ENCODE measurements at places on chromosomes 7 and 10. TPM values are rescaled to one million over a fixed set of nuclear protein-coding genes. Genes with fewer than 3 reads are reported as not detected.

- DNase-seq, result no peak
These were observed 88.5 kb downstream of the VTI1A start for GRCh38 chr10:112535531-112535951.

DNA sequence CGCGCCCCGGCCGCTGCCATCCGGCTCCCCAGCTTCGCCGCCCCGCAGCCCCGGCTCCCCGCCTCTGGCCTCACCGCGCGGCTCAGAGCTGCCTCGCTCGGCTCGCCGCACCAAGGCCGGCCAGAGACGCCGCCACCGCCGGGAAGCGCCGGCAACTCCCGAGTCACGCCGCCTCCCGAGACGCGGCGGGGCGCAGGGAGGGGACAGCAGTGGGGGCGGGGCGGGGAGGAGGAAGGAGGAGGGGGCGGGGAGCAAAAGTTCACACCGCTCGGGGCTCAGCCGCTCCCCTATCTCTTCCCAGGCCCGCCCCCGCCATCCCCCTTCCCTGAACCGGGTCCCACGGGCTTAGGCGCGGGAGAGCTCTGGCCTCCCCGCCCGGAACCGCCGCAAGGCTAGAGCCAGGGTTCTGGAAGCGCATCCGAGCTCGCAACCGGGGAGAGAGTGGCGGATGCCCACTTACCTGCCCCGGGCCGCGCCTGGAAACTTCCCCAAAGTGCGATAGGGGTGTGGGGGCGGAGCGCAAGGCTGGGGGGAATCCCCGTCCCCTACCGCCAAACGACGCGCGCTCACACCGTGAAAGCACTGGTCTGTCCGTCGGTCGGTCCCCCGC lies 1.0 kb downstream of the CHST15 start:
- peak; percentile 79 for DNase-seq

The CAMK2B gene
- total RNA-seq, result 98.7 TPM

DNA sequence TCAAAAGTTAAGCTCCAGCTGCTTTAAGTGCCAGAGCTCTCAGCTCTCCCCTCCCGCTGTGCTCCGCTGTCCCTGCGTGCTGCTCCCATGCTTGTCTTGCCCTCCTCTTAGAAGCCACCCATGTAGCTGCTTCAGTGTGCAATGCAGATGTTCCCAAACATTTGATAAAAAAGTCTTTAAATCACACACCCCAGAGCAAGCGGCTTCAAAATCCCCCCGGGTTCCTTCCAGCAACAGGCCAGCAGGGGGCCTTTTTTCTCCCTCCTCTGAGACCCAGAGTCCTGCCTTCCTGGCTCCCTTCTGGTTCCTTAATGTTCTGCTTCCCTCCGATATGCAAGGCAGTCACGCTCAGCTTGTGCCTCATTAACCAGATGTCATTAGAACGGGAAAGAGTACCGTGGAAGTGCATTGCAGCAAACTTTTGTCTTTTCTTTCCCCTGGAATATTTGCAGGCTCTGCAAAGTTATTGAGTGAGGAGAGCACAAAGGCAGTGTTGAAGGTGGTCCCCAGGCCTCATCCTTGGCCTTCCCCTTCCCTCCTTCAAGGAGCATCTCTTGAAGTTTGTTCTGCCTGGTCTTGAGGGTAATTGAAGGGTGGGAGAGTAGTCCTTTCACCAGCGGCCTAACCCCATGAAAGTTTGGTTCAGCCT lies 25.5 kb downstream of the LDB3 start:
- peak; percentile 60 for DNase-seq

DNA sequence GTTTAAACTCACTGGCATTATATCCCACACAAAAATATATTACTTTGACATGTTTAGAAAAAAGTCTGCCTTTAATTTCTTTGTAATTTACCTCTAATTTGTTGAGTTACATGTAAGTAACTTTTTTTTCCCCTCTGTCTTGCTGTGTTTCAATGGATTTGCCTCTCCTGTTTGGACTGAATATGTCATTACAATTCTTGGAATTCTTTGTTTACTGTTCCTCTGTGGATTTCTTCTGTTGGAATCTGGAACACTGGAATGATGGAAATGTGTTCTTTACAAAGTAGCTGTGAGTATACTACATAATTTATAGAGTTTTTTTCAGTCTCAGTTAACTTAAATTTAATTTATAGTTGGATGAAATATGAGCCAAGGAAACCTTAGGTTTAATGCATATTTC lies 30.4 kb downstream of the SEPTIN7 start:
- no peak for DNase-seq

DNA sequence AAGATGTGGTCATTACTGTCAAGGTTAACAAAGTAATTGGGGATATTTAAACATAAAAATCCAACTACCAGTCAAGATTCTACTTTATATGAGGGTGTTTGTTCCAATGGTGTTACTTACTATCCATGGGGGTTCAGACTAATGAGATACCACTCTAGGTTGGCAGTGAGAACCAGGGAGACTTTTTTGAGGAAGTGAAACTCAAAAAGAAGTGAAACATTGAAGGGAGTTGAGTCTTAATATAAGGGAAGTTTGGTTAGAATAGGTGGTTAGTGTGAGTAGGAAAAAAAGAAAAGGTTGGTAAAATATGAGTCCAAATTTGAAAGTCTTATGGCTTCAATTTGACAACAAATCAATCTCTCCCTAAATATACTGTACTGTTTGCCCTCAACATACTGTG lies 123.6 kb upstream of the ANK3 start:
- DNase-seq, result no peak

DNA sequence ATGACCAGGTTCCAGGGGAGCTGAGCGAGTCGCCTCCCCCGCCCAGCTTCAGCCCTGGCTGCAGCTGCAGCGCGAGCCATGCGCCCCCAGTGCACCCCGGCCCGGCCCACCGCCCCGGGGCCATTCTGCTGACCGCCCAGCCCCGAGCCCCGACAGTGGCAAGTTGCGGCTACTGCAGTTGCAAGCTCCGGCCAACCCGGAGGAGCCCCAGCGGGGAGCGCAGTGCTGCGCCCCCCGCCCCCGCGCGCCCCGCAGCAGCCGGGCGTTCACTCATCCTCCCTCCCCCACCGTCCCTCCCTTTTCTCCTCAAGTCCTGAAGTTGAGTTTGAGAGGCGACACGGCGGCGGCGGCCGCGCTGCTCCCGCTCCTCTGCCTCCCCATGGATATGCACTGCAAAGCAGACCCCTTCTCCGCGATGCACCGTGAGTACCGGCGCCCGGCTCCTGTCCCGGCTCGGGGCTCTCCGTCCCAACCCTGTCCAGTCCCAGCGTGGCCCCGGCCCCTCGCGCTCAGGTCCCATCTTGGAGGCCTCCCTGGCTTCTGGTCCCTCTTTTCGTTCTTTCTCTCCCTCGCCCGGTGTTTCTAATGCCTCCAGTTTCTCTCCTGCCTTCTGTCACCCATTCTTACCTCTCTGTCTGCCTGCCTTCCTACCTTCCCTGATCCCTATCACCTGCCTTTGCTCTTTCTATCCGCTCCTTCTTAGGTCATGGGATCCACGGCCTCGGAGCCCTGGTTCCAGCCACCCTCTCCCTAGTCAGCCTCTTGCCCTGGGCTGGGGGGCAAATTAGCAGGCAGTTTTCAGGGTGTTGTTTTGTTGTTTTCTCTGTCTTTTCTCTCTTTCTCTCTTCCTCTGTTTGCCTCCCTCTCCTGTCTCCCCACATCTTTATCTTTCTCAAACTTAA lies 751 bp downstream of the PAX2 start:
- DNase-seq, result no peak

- no peak for DNase-seq
These were observed 1250.9 kb downstream of the TYW1 start for GRCh38 chr7:68247571-68247970.

The CDHR1 gene
- total RNA-seq, result 0.68 TPM

The NPM3 gene
- total RNA-seq, result 15.2 TPM

DNA sequence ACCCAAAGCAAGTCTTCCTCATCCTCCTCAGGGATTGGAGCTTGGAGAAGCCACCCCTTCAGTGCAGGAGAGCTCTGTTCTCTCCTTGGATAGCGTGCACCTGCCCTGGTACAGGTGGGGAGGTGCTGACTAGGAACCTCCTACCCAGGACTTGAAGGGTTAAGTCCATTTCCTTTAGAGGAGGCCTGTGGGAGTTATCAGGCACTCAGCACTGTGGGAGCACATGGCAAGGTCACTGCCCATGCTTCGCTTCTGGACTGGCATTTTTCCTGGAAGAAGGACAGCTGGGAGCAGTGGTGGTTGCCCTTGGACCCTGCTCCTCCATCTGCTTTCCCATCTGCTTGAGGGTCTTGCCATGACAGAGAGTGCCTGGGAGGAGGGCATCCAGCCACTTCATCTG lies 142.8 kb downstream of the CXCL12 start:
- no peak for DNase-seq

The BMPER gene
- total RNA-seq, result 6.2 TPM

GRCh38 chr7:18495412-18496340 lies at the start of gene HDAC9:
TSS of gene HDAC9 (plus strand) at chr7:18495749. CDS start at chr7:18496303, 554 bp downstream.
- DNase-seq, result peak; percentile 29

DNA sequence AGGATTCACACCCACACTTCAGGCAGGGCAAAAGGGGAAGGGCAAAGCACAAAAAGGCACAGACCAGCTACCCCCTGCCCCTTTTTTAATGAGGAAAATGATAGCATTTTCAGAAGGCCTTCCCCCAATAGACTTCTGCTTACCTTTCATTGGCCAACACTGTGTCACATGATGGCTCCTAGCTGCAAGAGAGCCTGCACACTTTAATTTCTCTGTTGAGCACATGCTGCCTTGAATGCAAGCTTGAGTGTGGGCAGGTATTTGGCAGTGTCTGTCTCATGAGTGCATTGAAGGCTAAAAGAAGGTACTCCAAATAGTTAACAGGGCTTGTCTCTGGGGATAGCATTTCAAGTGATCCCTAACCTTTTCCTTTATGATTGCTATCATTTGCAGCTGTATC lies 175.4 kb upstream of the NFE2L3 start:
- DNase-seq, result no peak

The WEE2 gene
- not detected for total RNA-seq

GRCh38 chr10:5805260-5805659 lies 8.0 kb downstream of the GDI2 start:
- no peak for DNase-seq

The ERV3-1 gene
- total RNA-seq, result 17.0 TPM

The MYO3A gene
- not detected for total RNA-seq

DNA sequence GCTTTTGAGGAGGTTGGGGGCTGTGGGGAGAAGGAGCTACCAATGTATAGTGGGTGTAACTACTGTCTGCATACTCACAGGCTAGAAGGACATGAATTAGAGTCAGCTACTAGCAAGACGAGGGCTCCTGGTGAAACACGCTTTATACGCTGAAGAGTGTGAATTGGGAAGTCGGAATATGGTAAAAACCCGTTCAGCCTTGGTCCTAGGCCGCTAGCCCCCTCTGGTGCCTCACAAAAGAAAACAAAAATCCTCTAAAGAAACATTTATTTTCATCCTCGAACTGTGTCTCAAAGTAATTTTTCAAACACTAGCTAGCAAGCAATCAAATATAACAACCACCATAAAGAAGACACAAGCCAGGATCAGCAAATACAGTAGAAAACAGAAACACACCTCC lies 338.1 kb upstream of the SEMA3C start:
- no peak for DNase-seq

- DNase-seq, result no peak
These were observed 62.5 kb downstream of the BPGM start for GRCh38 chr7:134709197-134709596.

DNA sequence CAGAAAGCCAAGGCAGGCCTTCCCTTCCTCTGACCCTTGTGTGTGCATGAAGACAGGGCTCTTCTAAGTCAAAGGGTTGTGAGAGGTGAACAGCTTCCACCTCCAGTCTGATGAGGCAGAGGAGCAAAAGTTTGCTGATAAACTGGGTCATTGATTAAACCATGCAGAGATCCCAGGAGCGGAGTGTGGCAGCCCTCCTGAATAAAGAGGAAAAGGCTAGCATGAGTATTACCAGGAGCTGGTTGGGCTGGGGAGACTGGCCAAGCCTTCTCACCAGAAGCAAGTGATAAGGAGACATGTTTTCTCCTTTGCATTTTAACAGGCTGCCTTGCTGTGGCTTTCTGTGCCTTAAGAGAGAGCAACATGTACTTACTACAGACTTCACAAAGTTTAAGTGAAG lies 10.2 kb downstream of the LMOD2 start:
- DNase-seq, result no peak

The OR2A5 gene
- not detected for total RNA-seq

GRCh38 chr10:60175441-60175971 lies 214.2 kb downstream of the ANK3 start:
- no peak for DNase-seq

- no peak for DNase-seq
These were observed 56.5 kb upstream of the EFCAB10 start for GRCh38 chr7:105637755-105638154.

DNA sequence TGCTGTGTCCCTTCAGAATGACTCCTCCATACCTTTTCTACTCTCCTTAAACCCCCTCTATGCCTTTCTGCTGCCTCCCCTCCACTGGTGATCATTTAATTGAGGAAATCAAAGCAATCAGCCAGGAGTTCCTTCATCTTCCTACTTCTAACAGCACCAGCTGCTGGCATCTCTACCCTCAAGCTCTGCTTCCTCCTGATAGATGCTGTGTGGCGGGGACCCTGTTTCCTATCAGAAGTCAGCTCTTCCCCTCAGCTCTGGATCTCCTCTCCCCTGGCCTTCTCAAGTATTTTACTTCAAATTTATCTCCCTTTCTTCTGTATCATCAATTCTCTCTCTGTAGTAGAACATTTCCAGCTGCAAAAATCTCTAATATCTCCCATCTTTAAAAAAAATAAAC lies 183.7 kb downstream of the ELMO1 start:
- DNase-seq, result no peak

GRCh38 chr7:149610441-149611011 lies 112.9 kb upstream of the ZNF746 start:
- peak; percentile 33 for DNase-seq

The YKT6 gene
- total RNA-seq, result 62.1 TPM

GRCh38 chr7:101087334-101088068 lies 2.2 kb downstream of the TRIM56 start:
- no peak for DNase-seq

The FAM25G gene
- not detected for total RNA-seq

The SLC26A4 gene
- 0.58 TPM for total RNA-seq

- DNase-seq, result no peak
These were observed 282.3 kb downstream of the TWIST1 start for GRCh38 chr7:18835001-18835690.

GRCh38 chr10:87829986-87830729 lies 12.1 kb upstream of the ATAD1 start:
- no peak for DNase-seq

GRCh38 chr10:76721891-76722505 lies 915.6 kb downstream of the KCNMA1 start:
- DNase-seq, result no peak

The GPR85 gene
- 1.9 TPM for total RNA-seq

DNA sequence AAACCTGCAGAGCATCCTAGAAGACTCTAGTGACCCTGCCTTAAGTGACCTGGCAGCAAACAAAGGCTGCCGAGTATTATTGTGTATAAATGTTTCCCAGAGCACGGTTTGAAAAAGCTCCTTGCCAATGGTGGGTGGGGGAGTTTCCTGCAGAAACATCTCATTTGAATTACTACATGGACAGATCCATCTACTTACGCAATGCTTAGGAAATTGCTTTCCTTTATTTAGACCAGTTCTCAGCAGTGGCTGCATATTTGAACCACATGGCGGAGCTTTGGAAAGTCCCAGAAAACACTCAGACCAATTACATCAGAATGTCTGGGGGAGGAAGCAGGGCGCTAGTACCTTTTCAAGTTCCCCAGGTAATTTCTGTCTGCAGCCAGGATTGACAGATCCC lies 560.9 kb downstream of the SDK1 start:
- peak; percentile 34 for DNase-seq

GRCh38 chr10:3720228-3721019 lies 64.6 kb downstream of the KLF6 start:
- peak; percentile 68 for DNase-seq
